ENCODE measurements at places on chromosomes 2 and 18.

DNA sequence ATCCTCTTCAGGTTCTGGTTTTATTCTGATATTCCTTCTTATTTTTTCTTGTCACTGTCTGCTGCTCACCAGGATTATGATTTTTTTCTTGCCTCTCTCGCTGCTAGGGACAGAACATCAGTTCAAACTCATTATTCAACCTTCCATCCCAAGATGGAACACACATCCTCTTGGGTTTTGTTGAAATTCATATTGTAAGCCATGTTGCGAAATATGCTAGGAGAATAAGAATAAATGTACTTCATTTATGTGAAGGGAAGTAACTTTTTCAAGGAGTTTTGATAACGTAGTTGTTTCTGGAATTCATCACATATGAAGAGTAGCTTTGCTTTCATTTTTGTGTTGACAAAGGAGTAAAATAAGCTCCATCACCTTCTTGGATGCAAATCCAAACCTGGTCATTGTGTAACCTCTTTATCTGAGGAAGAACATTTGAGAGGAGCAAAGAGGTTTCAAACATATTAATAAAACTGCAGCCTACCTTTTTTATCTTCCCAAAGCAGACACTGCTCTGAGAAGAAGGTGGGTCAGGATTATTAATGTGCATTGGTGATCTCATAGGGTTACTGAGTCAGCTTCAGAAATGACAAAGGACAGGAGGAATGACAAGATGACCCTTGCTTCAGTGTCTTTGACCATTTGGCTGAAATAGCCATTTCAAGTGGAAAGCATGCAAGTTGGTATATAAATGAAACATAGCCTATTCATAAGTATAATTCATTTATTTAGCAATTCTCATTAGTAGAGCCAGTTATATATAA, 280.0 kb downstream of the GULP1 start:
- DNase-seq, result no peak

DNA sequence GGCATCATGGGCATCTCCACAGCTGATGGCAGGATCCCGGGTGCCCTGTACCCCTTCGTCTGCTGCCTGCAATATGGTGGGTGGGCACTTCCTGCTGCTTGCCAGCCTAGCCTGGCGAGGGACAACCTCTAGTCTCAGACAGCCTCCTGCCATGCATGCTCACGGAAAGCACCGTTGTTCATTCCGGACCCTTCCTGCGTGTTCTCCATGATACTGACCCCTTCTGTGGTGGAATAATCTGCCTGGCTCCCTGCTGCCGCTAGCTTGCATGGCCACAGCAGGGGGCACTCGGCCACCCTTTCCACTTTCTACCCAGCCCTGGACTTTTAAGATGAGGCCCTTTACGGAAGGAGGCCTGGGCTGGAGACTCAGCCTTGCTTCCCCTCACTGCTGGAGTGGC, 12.0 kb downstream of the PCARE start:
- DNase-seq, result no peak

- DNase-seq, result no peak
These were observed 26.9 kb downstream of the C18orf63 start for GRCh38 chr18:74342416-74343043.

- no peak for DNase-seq
These were observed 73.7 kb downstream of the TANK start for GRCh38 chr2:161233858-161234431.

DNA sequence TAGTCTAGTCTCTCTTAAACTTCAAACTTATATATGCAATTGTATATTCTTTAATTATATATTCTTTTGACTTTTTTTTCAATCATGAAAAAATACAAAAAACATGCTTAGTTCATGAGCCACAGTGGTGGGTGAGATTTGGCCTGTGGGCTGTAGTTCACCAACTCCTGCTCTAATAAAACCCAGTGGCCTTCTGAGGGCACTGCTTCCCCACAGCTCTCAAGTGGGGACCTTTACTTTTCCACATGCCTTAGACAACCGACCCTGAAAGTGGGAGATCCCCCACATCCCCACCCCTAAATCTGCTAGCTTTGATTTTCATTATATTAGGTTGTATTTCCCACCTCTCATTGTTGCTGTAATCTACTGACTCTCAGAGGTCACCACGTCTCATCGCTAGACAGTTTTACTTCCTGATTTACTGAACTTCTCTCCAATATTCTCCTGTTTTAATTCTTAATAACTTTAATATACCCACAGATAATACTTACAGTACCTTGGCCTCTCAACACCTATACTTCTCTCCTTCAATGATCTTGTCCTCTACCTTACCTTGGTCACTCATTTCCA, 57.3 kb downstream of the ROCK1 start:
- no peak for DNase-seq

DNA sequence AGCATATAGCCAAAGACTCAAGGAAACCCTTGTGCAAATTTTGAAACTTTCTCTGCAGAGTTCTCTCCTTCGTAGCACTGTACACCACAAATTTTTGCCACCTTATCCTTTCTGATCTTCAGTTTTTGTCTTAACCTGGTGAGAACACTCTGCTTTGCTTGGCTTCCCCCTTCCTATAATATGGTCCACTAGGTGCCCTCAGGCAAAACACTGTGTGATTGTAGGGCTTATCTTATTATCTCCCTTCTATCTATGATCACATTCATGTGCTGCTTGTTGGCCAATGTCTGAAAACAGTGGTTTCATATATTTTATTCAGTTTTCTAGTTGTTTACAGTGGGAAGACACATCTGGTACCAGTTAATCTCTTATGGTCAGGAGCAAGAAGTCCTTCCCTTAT, 111.1 kb downstream of the MTX2 start:
- DNase-seq, result no peak

DNA sequence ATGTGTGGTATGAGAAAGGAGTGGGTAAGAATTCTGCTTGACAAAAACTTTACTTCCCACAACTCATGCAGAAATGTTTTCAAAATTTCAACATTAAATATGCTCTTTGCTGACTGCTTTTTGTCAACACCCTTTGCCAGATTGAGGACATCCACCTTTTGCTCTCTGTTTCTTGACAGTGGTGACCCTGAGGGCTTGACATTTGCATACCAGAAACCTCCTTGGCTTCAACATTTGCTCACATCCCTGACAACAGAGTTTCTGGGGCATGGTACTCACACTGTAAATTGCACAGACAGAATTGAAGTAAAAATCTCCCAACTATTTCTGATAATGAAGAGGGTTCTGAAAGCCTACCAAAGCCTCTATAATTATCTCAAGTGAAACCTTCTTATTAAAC, 95.7 kb downstream of the RND3 start:
- no peak for DNase-seq

GRCh38 chr18:26488417-26489009, 59.8 kb downstream of the KCTD1 start:
- no peak for DNase-seq

GRCh38 chr2:177078855-177079254, 133.7 kb upstream of the HNRNPA3 start:
- no peak for DNase-seq

All from stimulated activated CD4-positive, alpha-beta T cell treated with anti-CD3 and anti-CD28 coated beads, Interleukin-4, amount 100 ng/mL, for 1 hour (primary cell).